ENCODE measurements at places on chromosomes 4 and X.

DNA sequence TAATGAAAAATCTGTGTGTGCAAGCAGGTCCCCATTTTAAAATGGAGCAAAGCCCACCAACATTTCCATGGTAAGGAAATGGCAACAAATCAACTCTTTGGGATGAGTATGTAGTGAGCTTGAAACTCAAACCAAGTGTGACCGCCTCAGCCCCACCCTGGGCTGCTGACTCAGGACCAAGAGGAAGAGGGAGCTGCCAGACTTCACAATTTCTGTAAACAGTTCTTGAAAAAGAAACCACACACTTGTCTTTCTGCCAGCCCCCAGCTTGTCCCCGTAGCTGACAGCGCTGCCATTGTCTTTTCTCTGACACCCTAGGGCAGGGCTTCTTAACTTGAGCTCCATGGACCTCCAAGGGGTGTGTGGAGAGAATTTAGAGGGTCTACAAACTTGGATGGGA is 10.3 kb downstream of the RTL5 start:
- no peak for DNase-seq

DNA sequence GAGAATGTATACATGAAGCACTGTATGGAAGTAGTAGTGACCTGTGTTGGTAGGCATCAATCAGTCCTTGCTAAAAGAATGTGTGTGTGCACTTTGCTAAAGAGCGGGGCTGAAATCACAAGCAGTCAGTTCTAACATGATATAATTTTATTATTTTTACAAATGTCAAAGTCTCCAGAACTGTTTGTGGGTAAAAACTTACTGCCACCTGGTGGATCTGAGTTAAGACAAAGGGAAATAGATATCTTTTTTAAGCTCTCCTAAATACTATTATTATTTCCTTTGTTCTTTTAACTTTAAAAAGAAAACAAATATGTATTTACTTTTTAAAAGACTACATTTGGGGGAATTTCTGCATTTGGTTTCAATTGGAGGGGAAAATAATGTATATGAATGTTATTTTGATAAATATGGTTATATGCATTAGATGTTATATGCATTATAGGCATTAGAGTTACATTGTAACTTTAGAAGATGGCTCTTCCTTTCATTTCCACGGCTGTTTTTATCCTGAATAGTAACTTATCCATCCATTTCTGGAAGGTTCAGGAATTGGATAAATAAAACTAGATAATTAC is 7.8 kb upstream of the CLOCK start:
- no peak for DNase-seq

- DNase-seq = no peak
Measured at GRCh38 chrX:52608961-52609360, 45.7 kb downstream of the SSX7 start.

- no peak for DNase-seq
Measured at GRCh38 chrX:146006637-146007036, 189.0 kb downstream of the SLITRK2 start.

DNA sequence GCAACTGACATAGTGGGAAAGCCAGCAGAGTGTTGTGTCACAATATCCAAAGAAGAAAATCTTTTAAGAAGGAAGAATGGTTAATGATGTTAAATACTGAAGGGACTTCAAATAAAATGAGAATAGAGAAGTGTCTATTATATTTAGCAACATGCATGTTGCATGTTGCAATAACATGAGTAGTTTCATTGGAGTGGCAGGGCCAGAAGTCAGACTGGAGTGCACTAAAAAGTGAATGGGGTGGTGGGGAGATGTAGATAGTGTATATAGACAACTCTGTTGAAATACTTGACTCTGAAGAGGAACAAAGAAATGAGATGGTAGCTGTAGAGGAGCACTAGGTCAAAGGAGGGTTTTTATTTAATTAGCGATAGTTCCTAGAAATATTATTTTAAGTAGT is 9.5 kb upstream of the AMMECR1 start:
- DNase-seq = no peak

GRCh38 chrX:134171661-134172587 is 65.1 kb upstream of the CCDC160 start:
- no peak for DNase-seq

DNA sequence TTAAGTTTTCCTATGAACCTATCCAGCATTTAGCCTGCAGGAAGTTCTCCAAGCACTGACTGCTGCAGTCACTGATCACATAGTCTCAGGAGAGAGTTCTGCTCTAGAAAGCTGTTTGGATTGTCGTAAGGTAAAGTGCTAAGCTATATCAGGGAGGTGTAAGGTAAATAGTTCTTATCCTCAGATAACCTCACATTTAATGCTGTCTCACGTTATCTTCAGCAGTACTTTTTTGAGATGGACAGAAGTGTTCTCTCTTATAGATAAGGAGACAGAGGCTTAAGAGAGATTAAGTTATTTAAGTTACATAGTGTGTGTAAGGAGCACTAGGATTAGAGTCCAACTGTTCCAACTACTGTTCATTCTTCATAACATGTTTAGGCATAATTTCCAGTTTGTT is 77.9 kb downstream of the STIM2 start:
- no peak for DNase-seq

DNA sequence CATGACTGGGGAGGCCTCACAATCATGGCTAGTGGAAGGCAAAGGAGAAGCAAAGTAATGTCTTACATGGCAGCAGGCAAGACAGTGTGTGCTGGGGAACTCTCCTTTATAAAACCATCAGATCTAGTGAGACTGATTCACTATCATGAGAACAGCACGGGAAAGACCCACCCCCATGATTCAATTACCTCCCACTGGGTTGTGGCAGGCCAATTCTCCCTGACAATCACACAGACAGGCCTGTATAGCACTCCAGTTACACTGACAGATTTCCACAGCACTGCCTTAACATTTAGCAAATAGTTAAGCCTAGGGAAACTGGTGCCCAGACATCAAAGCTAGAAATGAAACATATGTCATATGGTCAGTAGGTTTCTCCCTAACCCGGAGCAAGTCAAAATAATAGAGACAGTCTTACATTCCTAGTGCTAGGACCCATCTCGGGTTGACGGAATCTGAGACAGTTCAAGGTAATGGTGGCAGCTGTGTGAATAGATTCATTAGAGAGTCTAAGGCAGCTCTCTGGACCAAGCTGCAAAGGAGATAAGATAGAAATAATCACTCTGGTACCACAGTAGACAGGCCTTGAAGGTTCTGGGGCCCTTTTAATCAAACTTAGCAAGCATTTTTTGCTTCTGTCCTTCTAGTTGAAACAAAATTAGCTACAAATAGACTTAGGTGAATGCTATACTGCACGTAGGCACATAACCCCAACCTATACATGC is 9.4 kb upstream of the HERC5 start:
- no peak for DNase-seq

DNA sequence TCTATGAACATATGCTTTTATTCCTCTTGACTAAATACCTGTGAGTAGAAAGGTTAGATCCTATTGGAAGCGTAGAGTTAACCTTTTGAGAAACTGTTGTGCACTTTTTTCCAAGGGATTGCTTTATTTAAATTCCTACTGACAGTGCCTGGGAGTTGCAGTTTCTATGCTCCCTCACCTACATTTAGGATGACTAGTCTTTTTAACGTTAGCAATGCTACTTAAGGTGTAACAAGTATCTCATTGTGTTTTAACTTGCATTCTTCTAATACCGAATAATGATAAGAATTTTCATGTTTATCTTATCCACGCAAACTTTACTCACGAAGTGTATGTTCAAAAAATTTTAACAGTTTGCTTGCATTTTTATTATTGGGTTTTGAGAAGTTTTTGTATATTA is 1123.9 kb upstream of the PCDH7 start:
- DNase-seq = no peak
